ENCODE measurements at places on chromosomes 1 and 21.

DNA sequence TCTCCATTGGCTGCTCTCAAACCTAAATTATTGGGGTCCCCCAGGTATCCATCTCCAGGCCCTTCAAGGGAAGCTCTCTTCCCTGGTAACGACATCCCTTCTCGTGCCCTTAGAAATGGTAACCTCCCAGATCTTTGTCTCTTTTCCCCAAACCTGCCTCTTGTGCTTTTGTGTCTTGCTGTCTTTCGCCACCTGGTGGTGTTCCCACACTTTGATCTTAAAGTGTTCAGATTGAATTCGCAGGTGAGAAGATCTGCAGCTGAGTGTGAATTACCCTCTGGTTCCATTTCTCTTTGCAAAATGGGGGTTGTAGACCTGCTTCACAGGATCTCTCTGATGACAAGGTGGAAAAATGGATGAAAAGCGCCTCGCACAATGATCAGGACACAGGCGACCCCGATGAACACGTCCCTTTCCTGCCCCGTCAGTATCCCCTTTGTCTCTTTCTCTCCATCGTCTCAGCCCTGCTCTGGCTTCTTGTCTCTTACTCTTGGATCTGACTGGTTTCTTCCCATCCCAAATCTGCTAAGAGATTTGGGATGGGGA is 53.1 kb downstream of the DOP1B start:
- no peak for ATAC-seq

GRCh38 chr1:173861731-173862145 is 6.1 kb downstream of the GAS5 start:
- ATAC-seq, result no peak

DNA sequence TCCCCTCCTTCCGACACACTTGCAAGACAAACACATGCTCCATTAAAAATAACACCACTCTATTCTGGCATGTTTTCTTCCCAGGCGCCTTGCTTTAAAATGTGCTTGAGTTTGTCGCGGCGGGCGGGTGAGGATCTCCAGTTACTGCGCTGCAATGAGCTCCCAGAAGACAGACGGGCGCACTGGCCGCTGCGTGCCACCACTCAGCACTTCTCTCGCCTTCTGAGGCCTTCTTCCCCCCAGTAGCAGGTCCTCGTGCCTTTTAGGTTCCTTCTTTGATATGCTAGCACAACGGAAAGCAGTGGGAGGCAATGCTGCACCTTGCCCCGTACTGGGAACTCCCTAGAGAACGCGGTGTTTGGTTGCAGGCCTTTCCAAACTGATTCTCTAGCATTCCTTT is 279.5 kb upstream of the NR5A2 start:
- no peak for ATAC-seq

DNA sequence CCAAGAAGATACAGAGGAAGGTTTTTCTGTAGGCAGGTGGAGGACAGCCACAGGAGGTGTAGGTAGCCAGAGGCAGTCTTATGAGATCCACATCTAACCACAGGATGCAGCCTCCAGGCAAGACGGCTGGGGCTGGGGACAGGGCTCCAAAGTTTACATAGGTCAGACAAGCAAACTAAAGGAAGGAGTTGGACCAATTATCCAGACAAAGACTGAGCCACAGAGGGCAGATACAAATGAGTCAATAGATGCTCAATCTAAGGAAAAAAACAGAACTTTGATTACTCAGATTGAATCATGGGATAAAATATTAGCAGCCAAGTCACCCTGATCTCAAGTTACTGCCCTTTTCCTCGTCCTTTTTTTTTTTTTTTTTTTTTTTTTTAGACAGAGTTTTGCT is 91.6 kb downstream of the RGS7 start:
- no peak for ATAC-seq

GRCh38 chr1:22801761-22802160 is 91.1 kb downstream of the EPHB2 start:
- no peak for ATAC-seq

DNA sequence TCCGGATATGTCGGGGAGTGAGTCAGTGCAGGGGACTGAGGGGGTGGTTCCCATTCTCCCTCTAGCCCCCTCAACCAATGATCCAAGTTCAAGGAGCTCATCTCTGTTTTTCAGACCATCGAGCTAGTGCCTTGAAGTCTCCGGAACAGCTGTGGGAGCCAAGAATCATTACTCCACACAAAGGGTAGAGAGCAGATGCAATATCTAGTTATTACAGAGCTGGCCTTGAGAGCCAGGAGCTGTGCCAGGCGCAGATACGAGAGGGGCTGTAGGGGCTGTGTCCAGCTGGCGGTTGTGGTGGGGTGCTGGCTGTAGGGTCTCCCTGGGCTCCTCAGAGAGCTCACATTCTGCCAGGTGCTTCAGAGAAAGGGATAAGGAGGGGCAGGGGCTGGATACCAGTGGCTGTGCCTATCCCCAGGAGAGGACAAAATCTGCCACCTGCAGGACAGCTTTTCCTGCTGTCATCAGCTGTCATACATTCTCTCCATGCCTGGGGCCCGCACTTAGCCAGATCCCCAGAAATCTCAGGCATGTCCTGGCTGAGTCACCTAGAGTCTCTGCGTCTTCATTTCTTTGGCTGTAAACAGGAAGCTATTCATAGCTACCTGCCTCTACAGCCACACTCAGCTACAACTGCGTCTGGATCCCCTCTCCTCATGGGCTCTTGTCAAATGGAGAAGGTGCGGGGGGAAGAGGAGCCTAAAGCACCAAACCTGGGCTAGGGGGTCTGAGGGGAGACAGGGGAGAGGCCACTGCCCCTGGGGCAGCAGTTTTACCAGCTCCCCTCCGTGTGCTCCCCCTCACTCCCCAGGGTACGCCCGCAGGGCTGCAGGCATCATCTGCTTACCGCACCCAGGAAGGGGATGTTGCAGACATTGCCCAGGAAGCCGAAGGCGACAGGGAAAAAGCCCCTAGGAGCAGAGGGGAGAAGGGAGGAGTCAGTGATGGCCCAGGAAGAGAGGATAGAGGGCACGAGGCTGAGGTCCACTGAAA is 2.4 kb upstream of the KISS1 start:
- ATAC-seq, result peak; percentile 41

DNA sequence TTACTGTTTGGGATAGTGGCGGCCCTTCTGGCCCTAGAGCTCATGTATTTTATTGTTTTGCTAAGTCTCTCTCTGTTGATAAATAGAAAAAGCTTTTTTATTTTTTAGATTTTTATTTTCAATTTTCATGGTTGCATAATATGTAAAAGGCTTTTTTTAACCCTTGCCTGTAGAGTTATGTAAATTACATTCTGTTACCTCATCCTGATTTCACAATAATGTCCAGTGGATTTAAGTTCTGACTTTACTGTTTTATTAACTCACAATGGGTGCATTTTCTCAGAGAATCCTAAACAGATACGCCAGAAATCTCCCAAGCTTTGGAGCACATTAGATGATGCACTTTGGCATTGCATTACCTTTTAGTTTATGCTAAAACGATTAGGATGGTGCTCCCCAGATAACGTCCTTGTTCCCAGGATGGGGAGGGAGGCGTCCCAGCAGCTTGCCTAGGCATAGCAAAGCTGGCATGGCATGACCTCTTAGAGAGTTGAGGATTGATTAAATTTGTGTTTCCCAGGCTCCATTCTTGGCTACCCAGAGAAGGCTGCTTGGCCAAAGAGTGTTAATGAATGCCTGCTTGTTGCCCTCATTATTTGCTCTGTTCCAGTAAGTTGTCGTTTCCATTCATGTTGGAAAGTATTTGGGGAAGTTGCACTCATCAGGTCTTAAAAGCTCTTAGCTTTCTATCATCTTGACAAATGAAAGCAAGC is 17.1 kb downstream of the UTP25 start:
- ATAC-seq, result no peak

DNA sequence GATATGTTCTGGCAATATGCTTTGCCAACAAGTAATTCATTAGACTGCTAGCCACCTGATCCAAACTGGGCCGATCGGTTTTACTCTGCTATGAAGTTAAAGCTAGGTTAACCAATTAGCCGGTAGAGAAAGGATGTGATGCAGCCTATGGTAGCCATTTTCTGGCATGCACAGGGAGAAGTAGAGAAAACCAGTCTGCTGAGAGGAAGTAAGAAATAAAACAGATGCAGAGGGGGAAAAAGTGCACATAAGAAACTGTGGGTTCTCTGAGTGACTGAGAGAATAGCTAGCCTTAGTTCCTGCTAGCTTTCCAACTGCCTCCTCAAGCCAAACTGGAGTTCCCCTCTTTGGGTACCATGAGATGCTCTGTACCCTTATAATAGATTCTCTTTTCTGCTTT is 52.8 kb downstream of the ARID4B start:
- no peak for ATAC-seq

DNA sequence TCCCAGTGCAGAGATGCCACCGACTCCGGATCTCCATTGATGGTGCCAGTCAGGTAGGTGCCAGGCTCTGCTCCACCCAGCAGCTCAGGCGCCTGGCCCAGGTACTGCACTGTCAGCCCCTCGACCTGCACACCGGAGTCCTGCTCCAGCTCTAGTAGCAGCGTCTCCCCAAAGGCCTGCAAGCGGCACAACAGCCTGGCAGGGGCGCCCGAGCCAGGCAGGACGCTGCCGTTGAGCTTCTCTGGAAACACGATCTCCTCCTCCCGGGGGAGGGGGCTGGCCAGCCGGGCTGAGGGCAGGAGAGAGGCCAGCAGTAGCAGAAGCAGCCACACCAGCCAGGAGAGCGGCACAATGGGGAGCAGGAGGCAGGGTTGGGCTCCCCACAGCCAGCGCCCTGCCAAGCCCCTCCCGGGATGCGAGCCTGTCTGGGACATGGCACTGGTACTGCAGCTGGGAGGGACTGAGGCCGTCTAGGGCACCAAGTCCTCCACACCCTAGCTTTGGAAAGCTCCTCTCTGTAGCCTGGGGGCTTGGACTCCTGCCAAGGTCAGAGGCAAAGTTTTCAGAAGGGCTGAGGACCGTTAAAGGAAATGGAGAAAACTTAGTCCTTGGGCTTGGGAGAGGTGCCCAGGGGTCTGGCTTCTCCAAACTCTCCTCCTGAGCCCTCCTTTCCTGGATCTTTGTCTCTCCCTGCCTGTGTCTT is 509 bp downstream of the ADAMTS4 start:
- peak; percentile 2 for ATAC-seq

DNA sequence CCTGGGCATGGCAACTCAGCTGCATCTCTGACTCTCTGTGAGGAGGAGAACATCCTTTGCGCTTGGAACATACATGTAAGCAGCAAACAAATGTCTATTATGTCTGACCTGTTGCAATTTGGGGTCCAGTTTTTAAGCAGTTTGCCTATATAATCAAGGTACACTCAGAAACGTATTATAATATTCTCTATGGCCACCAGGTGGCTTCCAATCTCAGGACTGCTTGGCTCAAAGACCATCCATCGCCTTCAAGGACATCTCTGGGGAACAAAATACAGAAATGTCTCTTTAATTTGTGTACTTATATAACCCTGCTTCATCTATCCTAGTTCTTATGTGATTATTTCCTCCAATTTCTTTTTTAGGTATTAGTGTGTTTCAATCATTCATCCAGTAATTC is 227.2 kb downstream of the OLFM3 start:
- peak; percentile 52 for ATAC-seq

DNA sequence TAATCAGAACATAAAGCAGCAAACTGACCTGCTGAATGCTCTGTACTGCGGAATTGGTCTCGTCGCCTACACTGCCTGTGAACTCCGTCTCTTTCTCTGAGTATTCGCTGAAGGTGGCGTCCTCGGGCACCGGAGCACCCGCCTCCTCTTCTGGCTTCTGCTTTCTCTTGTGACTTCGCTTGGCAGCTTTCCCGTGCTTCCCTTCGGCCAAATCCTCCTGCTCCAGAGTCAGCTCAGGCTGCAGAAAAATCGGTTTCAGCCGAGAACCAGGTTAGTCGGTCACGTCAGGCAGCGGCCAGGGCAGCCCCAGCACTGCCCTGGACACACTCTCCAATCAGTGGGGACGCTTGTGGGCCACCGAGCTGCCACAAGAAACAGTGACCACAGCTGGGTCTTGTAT is 35.8 kb upstream of the RIPK4 start:
- no peak for ATAC-seq

DNA sequence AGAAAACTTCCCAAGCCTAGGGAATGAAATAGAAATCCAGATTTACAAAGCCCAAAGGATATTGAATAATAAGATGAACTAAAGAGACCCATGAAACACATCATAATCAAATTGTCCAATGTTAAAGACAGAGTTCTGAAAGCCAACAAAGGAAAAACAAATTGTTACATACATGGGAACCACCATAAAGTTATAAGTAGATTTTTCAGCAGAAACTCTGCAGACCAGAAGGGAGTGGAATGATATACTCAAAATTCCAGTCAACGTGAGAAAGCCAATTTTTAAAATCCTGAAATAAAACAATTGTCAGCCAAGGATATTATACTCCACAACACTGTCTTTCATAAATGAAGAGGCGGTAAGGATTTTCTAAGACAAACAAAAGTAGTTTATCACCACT is 22.0 kb upstream of the EGLN1 start:
- ATAC-seq, result no peak

DNA sequence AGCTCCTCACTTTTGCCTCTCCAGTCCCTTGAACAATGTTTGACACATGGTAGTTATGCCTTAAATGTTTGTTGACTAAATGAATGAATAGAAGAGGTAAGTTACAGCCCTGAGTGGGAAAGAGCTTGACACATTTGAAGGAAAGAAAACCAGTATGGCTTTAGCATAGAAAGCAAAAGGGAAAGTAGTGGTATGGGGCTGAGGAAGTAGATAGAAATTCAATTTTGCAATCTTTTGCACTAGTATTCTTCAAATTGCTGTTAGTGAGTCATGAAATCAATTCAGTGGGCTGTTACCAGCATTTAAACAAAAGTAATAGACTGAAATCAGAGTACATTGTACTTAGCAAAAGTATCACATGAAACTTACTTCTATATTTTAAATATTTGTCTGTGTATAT is 21.1 kb downstream of the PLA2G4A start:
- ATAC-seq, result no peak

GRCh38 chr1:225631021-225631663 is 21.8 kb downstream of the ENAH start:
- ATAC-seq, result peak; percentile 63
